Common myeloid progenitor, CD34-positive (primary cell): ENCODE measurements at places on chromosomes 13 and 19.

- H3K4me3 ChIP-seq: no peak overlapping the region
- H3K27me3 ChIP-seq: no peaks in the 10 kb centered on the region
- peaks cover 3% of the 10 kb centered on the region for H3K4me1 ChIP-seq
Measured at GRCh38 chr13:113586661-113587479, 2.3 kb downstream of the TFDP1 start.

- H3K27me3 ChIP-seq: no peaks in the 10 kb centered on the region
- no peaks in the 10 kb centered on the region for H3K4me1 ChIP-seq
- no peak overlapping the region for H3K4me3 ChIP-seq
- no peaks in the 10 kb centered on the region for H3K36me3 ChIP-seq
- H3K27ac ChIP-seq: no peak overlapping the region
Measured at GRCh38 chr13:72530471-72530870, 197.0 kb downstream of the MZT1 start.

DNA sequence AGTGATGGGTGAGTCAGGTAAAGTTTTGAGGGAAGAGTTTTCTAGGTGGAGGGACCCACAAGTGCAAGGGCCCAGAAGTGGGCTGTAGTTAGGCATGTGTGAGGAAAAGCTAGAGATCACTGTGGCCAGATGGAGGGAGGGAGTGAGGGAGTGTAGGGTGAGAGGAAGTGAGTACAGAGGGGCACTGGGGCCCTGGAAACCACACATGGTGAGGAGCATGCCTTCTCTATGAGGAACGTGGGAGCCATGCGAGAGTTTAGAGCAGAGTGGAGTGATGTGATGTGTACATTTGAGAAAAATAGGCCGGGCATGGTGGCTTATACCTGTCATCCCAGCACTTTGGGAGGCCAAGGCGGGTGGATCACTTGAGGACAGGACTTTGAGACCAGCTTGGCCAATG lies 14.7 kb upstream of the SHKBP1 start:
- peaks cover 3% of the 10 kb centered on the region for H3K4me1 ChIP-seq
- H3K27ac ChIP-seq: no peak overlapping the region
- H3K4me3 ChIP-seq: no peak overlapping the region
- H3K36me3 ChIP-seq: no peaks in the 10 kb centered on the region
- DNase-seq: peak; percentile 43

DNA sequence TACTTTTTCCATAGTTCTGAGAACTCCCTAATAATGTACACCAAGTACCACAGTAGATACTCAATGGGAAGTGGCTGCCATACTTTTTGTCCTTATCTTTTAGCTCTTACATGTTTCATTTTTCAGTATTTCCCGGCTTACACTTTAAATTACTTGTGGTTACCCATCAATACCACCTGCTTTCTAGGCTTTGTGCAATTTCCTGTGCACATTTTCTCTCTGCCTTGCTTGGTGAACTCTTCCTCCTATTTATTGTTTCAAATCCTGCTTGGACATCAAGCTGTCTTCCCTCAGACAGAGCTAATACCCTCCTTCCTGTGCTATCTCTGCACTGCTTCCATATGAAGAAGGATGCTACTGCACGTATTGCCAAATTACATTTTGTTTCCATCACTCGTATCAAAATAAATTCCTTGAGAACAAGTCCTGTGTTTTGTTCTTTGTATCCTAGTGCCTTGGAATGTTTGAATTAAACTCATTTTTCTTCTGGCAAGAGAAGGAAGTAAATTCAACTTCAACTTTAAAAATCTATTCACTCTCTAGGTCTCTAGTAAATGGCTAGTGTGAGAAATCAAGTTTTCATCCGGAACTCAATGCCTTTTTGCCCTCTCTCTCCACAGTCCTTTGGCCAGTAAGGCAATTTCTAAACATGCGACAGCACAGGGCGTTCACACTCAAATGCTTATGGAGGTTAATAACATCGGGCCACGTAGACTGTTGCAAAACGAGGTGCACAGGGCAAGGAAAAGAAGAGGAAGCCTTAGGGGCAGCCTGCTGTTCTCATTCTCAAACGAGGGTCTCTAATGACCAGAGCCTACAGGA lies 5.6 kb downstream of the ZAR1L start:
- peaks cover 14% of the 10 kb centered on the region for H3K4me1 ChIP-seq
- no peaks in the 10 kb centered on the region for H3K36me3 ChIP-seq
- peak; percentile 55 for DNase-seq

- no peaks in the 10 kb centered on the region for H3K4me1 ChIP-seq
- H3K4me3 ChIP-seq: no peak overlapping the region
- H3K36me3 ChIP-seq: no peaks in the 10 kb centered on the region
- DNase-seq: no peak
- no peak overlapping the region for H3K27ac ChIP-seq
Measured at GRCh38 chr13:34003656-34004055, 185.7 kb downstream of the RFC3 start.

- no peaks in the 10 kb centered on the region for H3K4me1 ChIP-seq
- no peak overlapping the region for H3K4me3 ChIP-seq
- H3K27me3 ChIP-seq: no peaks in the 10 kb centered on the region
- DNase-seq: no peak
- H3K27ac ChIP-seq: no peak overlapping the region
Measured at GRCh38 chr13:35961461-35962220, 169.5 kb downstream of the DCLK1 start.
